ENCODE measurements at places on chromosomes 7 and 10.

DNA sequence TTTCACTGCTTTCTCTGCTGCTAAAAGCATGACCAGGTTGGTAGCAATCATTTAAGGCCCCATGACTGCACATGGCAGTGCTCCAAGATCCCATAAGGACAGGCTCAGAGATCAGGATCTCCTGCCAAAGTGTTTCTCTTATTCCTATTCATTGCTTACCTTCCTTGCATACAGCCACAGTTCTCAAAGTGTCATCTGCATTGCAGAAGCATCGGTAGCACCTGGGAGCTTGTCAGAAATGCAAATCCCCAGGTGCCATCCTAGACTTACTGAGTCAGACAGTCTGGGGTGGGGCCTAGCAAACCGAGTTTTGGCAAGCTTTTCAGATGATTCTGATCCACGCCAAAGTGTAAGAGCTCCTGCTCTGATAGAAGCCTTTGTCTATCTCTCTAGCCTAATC lies 489.0 kb upstream of the AUTS2 start:
- DNase-seq, result no peak

GRCh38 chr7:131529179-131529578 lies 27.2 kb downstream of the PODXL start:
- DNase-seq, result no peak

DNA sequence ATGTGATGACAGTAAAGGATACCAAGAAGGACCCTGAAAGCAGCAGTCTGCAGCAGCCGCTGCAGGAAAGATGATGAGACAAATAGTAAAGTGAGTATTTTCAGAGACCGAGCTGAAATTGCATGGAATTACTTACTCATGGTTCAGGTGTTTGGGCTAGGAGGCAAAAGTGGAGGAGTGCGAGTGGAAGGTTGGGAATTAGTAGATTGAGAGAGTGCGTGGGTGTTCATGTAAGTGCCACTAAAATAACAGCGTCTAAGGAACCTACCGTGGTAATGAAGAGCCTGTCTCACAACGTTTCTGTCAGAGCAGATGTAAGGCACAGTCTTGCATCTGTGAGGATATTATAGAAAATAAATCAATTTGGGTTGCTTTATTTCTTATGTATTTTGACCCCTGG lies 48.3 kb upstream of the FMC1 start:
- DNase-seq, result no peak

GRCh38 chr7:116788572-116789197 lies 73.7 kb upstream of the CAPZA2 start:
- no peak for DNase-seq

DNA sequence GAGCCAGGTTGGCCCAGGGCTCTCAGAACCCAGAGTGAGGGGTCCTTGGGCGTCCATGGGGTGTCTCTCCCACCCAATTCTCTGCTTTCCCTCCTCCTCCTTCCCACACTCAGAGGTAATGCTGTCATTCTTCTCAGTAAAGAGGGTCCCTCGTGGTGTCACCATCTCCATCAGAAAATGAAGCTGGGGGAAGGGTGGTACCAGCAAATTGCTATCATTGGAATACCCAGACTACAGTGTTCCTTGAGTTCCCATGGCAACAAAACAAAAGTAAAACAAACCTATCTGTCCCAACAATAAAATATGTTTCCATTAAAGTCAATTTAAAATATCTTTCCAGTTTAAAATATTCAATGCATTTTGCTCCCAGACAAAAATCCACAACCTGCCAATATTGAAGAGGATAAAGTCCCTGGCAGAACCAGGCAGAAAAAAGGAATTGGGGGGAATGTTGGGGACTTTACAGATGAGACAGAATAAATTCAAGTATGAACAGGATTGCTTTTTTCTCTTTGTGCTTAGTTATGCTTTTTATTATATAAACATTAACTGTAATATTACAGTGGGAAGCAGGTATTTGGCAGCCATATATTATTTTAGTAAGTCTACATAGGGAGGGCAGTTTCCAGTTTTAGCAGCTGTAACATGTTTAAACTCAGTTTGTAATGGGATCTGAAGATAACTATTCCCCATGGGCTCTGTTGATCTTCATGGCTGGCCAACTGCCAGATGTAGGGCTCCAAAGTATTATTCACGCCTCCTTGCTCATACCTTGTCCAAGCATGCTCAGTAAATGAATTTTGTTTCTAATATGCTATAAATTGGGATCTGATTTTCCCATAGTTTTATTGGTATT lies 182.1 kb downstream of the ARID5B start:
- peak; percentile 85 for DNase-seq

- no peak for DNase-seq
Measured at GRCh38 chr10:118463740-118464139, 121.6 kb upstream of the FAM204A start.

GRCh38 chr7:140223515-140224221 lies 46.9 kb upstream of the KDM7A start:
- no peak for DNase-seq

- DNase-seq, result no peak
Measured at GRCh38 chr10:124289851-124290795, 128.6 kb downstream of the OAT start.

GRCh38 chr10:121501796-121502195 lies 96.4 kb downstream of the FGFR2 start:
- no peak for DNase-seq

DNA sequence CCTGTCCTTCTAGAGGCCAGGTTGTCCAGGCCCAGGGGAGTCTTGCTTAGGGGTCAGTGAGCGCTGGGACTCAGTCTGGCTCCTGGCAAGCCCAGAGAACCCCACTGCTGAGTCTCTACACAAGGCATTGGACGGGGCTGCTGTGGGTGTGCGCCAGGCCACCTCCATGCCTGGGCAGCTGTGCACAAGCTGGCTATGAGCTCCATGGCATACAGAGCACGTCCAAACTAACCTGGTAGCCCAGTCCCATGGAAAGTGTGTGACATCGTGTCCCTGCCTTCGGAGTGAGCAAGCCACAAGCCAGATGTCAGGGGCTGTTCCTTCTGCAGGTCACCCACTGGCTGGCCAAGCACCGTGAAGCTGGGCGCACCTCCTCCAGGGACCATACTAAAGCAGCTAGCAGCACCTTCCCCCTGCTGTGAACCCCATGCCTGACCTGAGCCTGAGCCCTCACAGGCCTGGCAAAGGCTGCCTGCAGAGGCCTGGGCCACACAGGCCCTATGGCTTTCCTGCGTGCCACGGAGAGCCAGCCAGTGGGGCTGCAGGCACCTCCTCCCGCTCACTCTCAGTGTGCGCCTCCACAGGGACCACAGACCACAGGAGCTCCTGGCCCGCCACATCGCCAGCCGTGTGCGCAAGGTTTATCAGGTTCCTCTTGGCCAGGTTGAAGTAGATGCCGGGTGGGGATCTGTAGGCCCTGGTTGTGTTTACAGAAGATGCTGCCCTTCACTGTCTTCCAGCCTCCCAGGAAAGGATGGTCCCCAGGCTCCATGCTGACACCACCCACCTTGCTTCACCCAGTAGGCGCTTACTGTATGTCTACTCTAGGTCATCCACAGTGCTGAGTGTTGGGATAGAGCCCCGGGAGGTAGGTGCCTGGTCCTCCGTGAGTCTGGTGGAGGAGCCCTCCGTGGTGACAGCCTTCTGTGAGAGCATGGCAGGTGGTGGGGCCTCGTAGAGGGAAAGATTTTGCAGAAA lies 219.7 kb downstream of the EBF3 start:
- DNase-seq, result no peak

GRCh38 chr10:124533266-124533665 lies 71.6 kb downstream of the LHPP start:
- no peak for DNase-seq

GRCh38 chr10:47071891-47072290 lies 160.7 kb downstream of the PTPN20 start:
- DNase-seq, result no peak

- DNase-seq, result no peak
Measured at GRCh38 chr7:66699998-66700397, 40.5 kb upstream of the RABGEF1 start.

GRCh38 chr7:56537952-56538351 lies 421.7 kb upstream of the NUPR2 start:
- no peak for DNase-seq

- no peak for DNase-seq
Measured at GRCh38 chr10:78609976-78610375, 458.8 kb upstream of the ZMIZ1 start.

- no peak for DNase-seq
Measured at GRCh38 chr10:127234306-127234800, 38.0 kb upstream of the INSYN2A start.

Measured in NCI-H1436 (cell line).